ENCODE measurements at places on chromosomes 16 and 17.

GRCh38 chr17:65287040-65287439 lies 149.9 kb downstream of the RGS9 start:
- no peak for DNase-seq

DNA sequence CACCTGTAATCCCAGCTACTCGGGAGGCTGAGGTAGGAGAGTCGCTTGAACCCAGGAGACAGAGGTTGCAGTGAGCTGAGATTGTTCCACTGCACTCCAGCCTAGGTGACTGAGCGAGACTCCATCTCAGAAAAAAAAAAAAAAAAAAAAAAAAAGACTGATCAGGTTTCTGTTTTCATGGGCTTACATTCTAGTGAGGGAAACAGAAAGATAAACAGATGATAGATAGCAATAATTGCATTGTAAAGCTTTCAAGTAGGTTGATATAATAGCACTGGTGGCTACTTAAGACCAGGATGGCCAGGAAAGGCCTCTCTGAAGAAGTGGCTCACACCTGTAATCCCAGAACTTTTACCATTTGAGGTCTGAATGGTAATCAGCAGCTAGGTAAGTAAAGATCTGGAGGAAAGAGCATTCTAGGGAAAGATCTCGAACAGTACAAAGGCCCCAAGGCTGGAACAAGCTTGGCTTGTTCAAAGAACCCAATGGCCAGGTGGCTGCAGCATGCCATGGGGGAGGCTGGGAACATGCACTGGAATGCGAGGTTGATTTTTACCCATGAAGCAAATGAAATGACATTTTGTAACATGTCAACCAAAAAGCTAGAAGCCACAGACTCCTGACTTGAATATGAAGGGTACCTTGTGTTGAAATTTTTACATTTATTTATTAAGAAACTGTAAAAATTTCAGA lies 108.3 kb upstream of the DHX40 start:
- DNase-seq: no peak

GRCh38 chr17:36884495-36885152 lies 52.7 kb upstream of the LHX1 start:
- DNase-seq: no peak

GRCh38 chr17:61002316-61002736 lies 324.7 kb downstream of the BCAS3 start:
- peak; percentile 28 for DNase-seq

- DNase-seq: no peak
Observed at GRCh38 chr17:19703106-19703827, 13.1 kb downstream of the SLC47A2 start.

DNA sequence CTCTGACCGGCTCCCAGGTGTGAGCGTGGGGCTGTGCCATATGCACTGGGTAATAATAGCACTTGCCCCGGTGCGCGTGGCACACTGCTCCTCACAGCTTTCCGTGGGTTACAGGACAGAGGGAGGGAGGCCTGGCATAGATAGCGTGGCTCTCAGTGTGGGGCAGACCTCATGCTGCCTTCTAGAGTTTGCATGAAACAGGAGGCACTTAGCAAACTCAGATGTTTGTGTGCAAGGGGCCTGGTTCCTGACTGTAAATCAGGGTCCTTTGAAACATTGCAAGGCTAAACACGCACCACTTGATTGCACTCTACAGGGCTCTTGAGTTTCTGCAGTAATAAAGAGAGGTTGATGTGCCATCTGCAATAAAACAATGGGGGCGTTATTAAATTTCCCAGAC lies 101.7 kb downstream of the RPTOR start:
- DNase-seq: no peak

DNA sequence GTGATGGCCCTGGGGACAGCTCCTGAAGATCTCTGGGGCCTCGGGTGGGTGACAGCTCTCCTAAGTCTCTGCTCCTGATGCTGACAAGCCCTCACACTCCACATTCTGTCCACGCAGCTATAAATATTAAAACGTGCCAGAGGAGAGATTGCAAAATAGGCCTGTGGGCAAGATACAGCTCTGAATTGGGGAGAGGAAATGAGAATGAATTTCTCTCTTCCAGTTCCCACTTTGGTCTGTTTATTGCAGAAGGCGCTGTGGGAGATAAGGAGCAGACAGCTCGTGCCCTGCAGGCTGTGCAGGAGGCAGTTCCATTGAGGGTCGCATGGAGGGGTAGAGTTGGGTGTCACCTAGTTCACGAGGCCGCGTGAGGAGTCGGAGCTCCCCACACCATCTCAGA lies 87.5 kb upstream of the SDK2 start:
- no peak for DNase-seq

DNA sequence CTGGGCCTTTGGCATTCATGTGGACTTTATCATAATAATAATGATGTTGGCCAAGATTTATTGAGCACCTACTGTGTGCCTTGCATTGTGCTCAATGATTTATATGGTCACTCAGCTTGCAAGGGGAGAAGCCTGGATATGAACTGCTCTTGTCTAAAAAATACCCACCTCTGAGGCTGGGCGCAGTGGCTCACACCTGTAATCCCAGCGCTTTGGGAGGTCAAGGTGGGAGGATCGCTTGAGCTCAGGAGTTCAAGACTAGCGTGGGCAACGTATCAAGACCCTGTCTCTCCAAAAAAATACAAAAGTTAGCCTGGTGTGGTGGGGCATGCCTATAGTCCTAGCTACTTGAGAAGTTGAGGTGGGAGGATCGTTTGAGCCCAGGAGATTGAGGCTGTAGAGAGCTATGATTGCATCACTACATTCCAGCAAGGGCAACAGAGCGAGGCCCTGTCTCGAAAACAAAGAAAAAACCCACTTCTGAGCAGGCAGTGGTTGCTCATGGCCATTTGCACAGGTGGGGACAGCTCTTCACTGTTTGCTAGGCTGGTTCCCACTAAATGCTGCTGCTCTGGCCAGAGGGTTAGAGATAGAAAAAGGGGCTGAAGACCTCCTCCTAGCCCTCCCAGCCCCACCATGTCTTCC lies 4.3 kb upstream of the ADGRG1 start:
- DNase-seq: no peak

DNA sequence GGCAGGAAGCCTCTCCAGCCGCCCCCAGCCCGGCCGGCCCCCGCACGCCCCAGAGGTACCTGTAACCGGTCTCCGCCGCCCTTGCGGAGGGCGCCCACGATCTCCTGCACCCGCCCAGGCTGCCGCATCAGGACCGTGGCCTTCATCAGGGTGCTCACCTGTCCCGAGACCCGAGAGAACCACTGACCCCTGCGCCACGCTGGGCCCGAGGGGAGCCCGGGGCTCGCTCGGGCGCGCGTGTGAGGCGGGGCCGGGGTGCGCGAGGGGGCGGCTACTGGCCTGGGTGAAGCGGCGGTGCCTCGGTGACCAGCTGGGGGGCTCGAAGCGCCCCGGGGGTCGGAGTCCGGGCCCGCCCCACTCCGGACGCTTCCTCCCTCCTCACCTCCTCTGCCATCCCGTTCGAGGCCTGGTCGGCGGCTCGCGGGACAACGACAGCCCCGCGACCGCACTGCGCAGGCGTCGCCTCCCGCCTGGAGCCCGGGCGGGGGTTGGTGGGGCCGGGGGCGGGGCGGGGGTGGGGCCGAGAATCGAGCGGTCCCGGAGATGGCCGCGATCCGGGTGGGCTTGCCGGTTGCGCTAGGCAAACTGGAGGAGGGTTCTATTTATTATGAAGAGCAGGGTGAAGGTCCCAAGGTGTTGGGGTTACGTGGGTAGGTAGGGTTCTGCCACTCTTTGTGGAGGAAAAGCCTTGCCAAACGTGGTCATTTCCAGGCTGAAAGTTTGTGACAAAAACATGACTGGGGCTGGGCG lies at the start of gene NT5C3B:
TSS of gene NT5C3B (minus strand) at position 433 of the 750 bp plus-strand sequence. CDS start at position 394, 39 bp downstream.
- peak; percentile 36 for DNase-seq

GRCh38 chr17:35368081-35368830 lies 5.2 kb downstream of the SLFN11 start:
- DNase-seq: no peak

DNA sequence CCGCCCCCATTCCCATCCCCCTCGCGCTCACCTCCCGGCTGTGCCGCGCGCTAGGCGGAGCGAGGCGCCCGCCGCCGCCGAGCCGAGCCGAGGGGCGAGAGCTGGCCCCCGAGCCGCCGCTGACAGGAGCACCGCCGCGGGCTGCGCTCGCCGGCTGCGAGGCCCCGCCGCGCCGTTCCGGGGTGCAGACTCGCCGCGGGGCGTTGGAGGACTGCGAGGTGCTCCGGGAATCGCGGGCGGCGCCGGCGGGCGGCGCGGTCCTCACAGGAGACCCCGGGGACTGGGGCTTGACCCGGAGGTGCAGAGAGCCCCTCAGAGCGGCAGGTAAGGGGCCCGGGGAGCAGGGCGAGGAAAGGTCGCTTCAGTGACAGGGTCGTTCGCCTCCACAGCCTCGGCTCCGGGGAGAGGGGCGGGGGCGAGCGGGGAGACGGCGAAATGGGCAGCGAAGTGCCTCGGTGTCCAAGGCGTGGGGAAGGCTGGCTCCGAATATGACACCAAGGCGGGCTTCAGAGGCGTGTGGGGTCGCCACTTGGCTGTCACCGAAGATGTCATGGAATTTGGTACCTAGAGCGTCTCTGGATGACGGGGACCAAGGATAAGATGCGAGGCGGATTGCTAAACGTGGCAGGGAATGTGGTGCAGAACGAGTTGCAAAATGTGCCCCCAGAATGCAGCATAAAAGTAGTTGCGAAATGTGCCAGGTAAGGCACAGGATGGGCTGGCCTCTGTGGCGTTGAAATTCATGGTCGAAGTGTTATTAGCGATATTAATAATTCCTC lies 580 bp downstream of the TANC2 start:
- DNase-seq: peak; percentile 24

DNA sequence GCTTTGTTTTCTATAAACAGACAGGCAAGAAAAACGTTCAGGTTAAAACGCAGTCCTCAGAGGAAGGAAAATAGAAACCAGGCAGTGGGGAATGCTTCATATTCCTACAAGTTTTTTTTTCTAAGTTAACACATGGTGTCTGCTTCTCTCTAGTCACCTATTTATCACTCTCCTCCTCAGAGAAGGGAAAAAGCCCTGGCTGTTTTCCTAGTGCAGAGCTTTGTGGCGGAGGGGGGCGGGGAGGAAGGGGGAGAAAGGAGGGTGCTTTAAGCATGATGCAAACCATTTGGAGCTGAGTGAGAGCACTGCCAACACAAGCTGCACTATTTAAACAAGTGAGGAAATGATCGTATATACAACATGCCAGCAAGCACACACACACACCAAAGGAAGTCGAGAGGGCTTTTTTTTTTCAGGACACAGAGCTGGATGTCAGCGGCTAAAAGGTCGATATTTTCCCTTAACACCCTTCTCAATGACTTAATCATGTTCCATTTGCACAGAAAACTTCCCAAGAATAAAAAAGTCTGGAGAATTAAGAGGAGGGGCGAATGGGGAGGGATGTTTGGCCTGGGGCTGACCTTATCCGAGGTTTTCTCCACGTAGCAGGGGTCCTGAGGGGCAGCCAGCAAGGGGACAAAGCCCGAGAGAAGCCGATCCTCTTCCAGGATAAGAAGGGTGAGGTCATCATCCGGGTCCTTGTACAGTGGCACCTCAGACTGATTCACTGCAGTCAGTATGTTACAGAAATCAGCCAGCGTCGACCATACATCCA lies 117.4 kb downstream of the HIC1 start:
- DNase-seq: no peak

DNA sequence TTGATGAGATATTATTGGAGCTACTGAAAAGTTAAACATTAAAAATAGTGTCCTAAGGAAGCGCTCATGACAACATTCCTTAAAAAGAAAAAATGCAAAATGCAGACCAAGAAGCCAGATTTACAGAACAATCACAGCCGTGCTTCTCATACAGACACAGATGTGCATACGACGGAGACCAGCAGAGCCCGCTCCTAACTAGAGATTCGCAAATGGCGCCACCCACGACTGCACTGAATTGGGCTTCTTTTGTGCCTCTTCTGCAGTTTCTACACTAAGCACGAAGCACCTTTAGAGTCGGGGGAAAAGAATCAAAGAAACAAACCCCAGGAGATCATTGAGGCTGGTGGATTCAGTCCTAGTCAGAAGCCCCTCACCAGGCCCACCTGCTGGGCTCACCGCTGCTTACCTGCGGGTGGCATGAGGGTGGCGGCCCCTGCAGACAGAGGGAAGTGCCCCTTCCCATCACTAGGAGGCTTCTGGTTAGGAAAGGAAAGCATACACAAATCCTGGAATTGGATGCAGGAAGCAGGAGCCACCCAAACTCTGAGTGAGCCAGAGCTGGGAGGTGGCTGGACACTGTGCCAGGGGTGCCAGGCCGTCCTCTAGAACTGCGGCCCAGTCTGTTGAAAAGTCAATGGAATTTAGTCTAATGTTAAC lies 64.9 kb upstream of the CHMP6 start:
- no peak for DNase-seq

GRCh38 chr16:4055748-4056147 lies 60.5 kb downstream of the ADCY9 start:
- DNase-seq: no peak

DNA sequence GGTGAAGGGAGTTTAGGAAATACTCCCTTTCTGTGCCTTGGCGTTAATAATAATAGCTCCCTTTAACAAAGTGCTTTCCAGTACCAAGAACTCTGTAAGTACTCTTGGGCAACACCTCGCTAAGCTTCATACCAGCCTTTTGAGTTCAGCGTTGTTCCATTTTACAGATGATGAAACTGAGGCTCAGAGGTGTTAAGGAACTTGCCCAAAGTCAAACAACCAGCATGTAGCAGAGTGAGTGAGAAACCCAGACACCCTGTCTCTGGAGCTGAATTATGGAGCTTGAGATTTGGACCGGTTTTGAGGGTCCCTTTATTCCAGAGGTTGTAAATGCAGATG lies 607 bp downstream of the KATNIP start:
- DNase-seq: no peak

- DNase-seq: no peak
Observed at GRCh38 chr17:82529914-82530300, 10.4 kb downstream of the FOXK2 start.

GRCh38 chr17:44200478-44201155 lies 933 bp upstream of the ATXN7L3 start:
- no peak for DNase-seq

- no peak for DNase-seq
Observed at GRCh38 chr16:69831212-69832123, 69.3 kb downstream of the WWP2 start.

- no peak for DNase-seq
Observed at GRCh38 chr17:6507535-6507934, 48.8 kb downstream of the PITPNM3 start.

DNA sequence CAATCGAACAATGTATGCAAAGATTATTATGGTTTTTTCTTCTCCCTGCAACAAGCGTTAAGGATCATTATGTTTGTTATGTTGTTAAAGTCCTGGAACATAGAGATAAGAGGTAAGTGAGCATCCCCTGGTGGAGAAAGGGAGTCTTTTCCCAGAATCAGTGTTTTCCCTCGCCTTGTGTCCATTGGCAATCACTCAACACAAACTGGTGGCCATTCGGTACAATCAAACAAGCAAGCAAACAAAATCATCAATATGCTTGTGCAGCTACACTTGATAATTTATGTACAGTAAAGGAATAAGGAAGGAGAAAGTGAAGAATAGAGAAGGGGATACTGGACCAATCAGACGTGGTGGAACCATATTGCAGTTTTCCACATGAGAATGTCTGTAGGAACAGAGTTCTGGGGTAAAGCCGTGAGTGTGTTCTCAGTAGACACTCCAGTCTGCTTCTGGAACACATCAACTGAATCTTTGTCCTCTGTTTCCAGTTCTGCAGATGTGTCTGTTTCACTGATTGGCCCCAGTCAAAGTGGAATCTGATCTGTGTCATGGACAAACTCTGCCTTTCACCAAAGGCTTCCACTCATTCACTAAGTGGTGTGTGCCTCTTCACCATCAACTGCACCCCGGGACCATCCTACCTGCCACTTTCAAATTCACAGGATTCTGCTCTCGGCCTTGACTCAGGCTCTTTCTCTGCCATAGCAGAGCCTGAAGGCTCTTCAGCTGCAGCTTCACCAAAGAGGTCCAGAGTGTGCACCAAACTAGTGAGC lies 169.5 kb downstream of the AHSP start:
- peak; percentile 56 for DNase-seq
